ENCODE measurements at places on chromosomes 6 and 20.
A peak's percentile ranks its signal among the peaks of the same experiment; 100 is the strongest.

DNA sequence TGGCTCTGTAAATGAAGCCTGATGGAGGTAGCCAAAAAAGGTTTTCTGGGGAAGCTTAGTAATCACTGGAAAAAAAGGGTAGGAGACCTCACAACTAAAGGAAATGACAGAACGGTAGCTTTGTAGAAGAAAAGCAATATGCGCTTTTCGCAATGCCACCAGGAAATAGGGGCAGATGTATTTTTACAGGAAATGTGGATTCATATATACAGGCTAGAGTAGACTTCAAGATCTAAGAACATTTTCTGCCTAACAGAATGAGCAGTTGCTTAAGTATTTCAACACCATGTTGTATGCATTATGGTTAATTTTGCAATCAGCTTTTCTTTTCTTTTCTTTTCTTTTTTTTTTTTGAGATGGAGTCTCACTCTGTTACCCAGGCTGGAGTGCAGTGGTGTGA is 219.6 kb downstream of the CD83 start:
- DNase-seq, result no peak

- DNase-seq, result no peak
Measured at GRCh38 chr6:129691709-129692108, 18.3 kb downstream of the ARHGAP18 start.

GRCh38 chr20:44897133-44897532 is 11.6 kb downstream of the YWHAB start:
- no peak for DNase-seq

DNA sequence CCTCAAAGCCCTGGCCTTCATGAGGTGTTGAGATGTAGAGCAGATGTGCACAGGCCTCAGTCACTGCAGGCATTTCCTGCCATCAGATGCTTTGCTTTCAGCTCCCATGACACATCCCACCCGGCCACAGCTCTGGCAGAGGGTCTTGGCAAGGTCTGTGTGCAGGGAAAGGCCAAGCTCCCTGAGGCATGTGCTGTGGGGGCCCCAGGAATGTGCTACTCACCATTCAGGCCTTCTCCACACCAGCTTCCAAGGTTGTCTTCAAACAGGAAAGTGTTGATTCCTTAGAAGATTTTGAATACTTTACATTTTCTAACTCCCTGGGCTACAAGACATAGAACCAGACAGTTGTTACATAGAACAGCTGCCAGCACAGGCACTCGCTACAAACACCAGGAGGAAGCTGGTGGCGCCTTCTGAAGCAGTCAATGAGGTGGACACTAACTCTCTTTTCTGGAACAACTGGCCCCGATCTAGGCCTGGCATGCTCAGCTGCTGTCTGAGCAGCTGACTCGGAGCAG is 27.8 kb downstream of the CASS4 start:
- peak; percentile 24 for DNase-seq

GRCh38 chr6:35181933-35182612 is 31.7 kb upstream of the SCUBE3 start:
- DNase-seq, result no peak

- no peak for DNase-seq
Measured at GRCh38 chr6:6634735-6635075, 46.2 kb downstream of the LY86 start.

DNA sequence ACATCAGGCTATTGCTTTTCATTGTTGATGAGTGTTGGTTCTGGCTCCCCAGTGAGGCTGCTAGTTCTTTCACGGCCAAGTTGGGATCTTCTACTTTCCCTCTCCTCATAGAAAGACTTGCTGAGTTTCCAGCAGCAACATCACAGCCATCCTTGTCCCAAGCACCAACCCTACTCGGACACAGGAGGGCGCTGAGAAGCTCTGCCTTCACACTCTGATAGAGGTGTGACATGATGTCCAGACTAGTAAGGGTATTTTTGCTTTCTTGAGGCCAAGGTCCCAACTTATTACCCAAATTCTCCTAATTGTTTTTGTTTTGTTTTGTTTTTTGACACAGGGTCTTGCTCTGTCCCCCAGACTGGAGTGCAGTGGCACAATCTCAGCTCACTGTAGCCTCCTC is 3.0 kb upstream of the GCM1 start:
- peak; percentile 22 for DNase-seq

DNA sequence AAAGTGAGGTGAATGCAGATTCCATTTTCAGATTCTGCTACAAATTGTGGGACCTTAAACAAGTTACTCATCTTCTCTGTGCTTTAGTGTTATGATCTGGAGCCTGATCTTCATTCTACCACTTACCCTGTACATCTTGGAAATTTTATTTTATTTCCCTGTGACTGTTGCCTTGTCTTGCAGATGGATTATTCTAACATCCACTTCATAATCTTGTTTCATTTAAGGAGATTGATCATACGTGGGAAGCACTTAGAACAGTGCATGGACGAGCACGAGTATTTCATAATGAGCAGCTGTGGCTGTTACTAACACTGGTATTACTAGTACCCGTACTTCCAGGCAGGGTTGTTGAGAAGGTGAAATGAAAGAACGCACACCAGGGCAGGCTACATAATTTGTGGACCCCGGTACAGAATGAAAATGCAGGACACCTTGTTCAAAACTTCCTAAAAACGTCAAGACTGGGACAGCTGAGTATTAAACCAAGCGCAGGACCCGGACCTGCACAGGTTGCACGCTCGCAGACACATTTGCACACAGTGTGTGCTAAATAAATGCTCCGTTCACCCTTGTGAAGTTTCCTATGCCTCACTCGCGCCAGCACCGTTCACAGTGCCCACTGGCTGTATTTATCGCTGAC is 535 bp upstream of the CCDC170 start:
- no peak for DNase-seq

DNA sequence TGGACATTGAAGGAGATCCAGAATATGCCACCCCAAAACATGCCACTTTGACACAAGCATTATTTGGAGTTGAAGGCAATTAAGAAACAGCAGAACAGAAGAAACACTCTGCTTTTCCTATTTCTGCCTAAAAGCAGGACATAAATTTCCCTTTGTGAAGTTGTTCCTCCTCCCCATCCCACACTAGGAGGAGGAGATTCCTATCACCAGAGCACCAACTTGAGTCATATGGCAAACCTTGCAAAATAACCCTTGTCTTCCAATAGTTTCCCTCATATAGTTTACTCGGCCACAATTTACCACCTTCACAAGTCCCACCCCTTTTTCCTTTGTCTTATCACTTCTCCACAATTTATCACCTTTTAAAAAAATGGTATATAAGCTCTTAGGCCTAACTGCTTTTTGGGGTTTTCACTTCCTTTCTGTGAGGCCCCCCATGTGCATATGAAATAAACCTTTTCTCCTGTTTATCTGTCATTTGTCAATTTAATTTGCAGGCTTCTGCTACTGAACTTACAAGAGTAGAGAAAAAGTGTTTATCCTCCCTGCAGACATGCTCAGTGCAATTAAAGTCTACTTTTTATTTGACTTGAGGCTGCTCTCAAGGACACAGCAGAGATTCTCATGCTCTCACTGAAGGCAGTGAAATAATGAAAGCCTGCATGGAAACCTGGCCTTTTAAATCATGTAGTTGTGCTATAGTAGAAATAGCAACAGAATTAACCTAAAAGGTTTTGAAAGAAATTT is 2.8 kb upstream of the RAB23 start:
- DNase-seq, result no peak

GRCh38 chr20:39009348-39009747 is 47.2 kb downstream of the DHX35 start:
- DNase-seq, result no peak

DNA sequence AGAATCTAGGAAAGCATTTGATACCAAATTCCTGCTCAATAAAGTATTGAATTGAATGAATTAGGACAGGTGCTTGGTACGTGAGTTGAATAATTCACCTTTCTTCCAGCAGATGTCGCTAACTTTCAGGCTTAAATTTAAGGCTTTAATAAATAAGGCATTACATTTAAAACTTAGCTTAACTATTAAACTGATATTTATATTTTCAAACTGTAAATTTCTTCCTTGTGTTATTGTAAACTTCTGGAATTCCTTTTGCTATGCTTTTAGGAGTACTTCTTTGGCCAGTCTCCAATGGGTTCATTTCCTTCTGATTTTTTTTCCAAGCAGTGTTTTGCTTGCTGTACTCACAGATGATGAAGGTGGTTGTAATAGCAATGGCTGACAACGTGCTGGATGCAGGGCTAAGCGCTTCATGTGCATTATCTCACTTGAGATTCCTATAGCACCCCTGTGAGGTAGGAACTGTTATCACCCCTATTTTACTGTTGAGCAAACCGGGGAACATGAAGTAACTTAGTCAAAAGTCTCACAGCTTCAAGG is 71.3 kb upstream of the SLC2A12 start:
- no peak for DNase-seq

GRCh38 chr20:31831211-31831610 is 12.1 kb downstream of the MYLK2 start:
- no peak for DNase-seq

GRCh38 chr6:105926318-105926717 is 159.8 kb upstream of the PRDM1 start:
- DNase-seq, result no peak

DNA sequence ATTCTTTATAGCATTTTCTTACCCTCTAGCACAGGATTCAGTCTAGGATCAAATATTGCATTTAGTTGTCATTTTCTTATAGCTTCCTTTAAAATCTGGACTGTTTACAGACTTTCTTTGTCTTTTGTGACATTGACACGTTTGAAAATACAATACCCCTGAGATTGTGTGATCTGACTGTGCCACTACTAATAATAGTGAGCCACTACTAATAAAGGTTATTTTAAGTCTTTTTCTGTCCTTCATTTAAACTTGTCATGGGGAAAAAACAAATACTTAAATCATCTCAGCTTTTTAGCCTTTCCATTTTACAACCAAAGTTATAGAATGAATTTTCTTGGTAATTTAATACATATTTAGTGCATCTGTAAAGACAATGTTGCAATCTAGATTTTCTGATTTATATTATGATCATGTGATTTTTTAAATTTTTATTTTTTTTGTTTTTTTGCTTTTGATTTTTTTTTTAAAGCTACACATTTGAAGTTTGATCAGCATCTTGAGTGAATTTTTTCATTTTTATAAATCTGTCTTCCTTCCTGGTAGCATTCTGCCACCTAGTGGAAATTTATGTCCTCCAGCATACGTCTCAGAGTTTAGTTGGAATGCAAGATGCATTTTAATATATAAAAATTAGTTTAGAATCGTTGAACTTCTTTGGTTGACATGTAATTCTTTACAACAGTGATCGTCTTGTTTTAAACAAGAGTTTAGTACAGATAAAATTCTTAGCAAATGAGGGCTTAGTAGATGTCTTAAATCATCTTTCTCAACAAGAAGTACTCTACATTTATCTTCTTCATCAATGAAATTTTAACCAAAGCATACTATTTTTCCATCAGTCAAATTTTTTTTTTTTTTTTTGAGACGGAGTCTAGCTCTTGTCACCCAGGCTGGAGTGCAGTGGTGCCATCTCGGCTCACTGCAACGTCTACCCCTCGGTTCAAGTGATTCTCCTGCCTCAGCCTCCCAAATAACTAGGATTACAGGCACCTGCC is 119.4 kb downstream of the NCOA3 start:
- peak; percentile 29 for DNase-seq

DNA sequence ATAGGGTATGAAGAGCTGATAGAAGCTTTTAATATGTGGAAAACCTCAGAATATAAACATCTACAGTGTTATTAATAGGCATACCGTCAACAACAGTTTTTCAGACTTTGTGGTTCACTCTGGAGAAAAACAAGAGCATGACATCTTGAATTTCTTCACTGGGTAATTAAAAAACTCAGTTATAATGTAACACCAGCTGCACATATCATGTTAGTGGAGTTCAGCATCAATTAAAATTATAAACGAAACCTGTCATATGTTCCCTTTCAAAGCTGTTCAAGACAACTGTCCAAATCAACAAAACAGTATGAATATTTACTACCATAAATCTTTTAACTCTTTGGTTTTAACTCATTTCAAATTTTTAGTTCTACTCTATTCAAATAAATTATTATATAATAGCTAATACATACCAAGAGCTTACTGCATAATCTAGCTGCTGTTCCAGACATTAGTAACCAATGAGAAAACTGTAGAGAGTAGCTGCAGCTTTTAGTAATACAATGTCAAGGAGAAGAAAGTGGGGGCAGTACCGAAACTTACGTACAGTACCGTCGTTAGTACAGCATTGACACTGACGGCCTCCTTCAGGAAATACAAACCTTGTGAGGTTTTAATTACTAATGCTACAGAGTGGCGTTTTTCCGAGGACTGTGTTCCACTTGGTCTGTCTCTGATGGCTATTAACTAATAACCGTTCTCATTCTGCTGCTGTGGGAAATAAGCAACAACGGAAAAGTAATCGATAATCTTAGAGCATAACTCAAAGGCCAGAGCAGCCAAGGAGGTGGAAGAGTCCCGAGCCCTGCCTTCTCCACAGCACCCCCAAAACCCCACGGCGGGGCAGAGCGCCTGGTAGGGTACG is 532 bp upstream of the PM20D2 start:
- peak; percentile 46 for DNase-seq

DNA sequence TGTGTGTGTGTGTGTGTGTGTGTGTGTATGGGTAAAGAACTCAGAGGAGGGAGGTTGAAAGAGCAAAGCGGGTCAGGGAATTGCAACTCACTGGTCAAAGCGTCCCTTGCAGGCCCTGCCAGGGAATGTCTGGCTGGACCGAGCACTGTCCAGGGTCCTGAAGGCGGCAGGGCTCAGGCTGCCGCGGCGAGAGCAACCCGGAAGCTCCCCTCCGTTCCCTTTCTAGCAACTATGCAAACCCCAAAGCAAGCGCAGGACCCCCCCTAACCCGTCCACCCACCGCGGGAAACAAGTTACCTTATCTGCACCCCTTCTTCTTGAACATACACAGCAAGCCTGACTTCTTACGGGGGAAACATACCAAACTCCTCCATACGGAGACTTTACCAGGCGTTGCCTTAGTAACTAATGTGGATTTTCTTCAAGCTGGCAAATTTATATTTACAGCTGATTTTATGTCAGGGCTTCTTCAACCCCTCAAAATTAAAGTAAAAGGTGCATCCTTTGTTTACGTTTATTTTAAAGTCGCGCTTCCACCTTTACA is 538 bp upstream of the GRM1 start:
- peak; percentile 67 for DNase-seq

GRCh38 chr6:156846845-156847599 is 69.8 kb downstream of the ARID1B start:
- no peak for DNase-seq

DNA sequence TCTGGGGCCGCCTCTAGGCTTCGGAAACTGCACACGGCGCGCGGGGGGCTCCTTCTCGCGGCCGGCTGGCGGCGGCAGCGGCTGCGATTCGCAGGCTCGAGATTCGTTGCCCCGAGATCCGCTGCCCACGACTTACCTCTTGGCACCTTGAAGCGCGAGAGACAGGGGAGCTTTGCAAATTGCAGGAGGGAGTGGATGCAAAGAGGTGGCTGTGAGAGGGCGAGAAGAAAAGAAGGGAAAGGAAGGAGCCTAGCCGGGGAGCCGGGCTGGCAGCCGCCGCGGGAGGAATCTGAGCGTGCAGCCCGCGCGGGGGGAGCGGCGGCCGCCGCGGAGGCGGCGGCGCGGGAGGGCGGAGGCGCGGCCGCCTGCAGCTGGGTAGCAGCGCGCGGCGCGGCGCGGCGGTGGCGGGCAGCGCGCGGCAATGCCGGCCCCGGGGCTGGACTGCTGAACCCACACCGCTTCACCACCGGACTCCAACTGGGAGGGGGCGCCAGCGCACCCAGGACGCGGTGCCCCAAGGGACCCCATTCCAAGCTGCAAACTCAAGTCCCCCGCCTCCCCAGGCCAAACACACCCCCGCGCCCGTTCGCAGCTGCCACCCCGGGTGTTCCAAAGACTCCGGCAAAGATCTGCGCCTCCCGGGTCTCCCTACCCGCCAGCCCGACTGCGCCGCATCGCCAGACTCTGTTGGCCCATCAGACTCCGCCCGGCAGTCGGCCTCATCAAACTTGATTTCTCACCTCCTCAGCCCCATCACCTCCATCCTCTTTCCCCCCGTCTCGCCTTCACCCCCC is 44.2 kb upstream of the SUPT3H start:
- peak; percentile 57 for DNase-seq

- DNase-seq, result no peak
Measured at GRCh38 chr20:41361757-41362747, 4.6 kb downstream of the EMILIN3 start.
